CD4-positive, alpha-beta T cell treated with Interleukin-21 for 1 hour (primary cell): ENCODE measurements at places on chromosomes 6 and 20.
A peak's percentile ranks its signal among the peaks of the same experiment; 100 is the strongest.

DNA sequence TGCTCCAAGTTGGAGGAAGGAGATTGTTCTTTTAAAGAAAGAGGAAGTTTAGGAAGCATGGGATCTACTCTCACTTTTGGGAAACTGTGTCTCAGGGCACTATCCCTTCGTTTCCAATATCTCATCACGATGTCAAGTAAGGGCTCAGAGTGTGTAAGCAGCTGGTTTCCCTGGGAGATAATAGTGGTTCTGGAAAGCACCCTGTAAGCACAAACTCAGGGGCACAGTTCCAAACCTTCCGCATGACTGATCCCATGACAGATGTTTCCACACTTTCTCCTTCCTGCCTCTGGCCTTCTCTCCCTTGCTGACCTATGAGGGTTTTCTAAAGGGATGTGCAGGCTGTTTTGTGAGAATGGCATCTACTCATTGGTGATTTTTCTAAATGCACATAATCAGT, 33.9 kb downstream of the ADTRP start:
- no peak for DNase-seq

DNA sequence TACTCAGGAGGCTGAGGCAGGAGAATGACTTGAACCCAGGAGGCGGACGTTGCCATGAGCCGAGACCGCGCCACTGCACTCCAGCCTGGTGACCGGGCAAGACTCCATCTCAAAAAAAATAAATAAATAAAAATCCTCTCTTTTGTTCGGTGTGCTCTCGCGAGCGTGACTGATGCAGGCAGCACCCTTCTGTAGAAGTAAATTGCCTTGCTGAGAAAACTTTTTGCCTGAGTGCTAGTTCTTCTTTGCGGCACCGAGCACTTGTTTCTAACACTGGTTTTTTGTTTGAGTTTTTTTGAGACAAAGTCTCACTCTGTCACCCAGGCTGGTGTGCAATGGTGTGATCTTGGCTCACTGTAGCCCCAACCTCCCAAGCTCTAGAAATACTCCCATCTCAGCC, 30.5 kb downstream of the PLN start:
- no peak for DNase-seq

DNA sequence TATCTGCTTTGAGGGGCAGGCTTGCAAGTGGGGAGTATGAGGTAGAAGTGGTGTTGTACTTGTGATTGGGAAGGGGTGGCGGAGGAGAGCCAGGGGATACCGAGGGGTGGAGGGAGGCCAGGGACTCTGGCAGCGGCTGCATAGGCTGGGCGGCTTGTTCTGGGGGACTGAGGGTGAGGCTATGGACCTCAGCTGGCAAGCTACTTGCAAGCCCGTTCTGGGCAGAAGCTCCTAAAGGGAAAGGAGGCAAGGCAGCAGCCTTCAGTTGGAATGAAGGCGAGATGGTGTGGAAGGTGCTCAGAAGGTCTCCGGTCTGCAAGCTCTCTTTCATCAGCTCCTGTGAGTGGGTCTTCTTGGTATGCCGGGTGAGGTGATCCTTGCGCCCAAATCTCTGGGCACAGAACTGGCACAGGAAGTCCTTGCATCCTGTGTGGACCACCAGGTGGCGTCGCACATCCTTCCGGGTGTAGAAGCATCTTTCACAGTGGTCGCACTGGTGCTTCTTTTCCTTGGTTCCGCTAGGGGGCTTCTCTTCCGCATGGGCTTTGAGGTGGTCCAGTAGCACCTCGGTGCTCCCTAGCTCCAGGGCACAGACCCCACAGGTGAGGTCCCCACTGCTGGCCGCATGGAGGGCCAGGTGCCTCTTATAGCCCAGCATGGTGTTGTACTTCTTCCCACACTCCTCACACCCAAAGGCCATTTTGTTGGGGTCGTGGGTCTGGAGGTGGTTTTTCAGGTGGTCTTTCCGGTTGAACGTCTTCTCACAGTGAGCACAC, 66.0 kb downstream of the PLAGL1 start:
- peak; percentile 50 for DNase-seq

DNA sequence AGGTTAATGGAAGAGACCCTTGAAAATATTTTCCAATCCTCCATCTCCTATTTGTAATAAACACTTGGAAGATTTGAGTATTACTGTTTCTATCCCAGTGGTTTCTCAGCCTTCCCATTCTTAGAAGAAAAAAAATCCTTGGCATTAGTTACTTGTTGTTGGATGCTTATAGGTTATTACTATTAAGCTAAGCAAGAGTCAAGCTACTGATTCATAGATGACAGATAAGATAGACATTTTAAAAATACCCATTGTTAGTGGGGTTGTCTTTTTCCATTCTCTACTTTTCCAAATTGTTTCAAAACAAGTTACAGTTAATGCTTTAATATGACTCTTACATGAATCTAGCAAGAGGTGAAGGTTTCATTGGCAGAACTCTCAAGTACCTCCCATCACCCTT, 158.5 kb downstream of the HIVEP2 start:
- no peak for DNase-seq

- DNase-seq: no peak
Measured at GRCh38 chr6:101118136-101118396, 236.9 kb upstream of the ASCC3 start.

DNA sequence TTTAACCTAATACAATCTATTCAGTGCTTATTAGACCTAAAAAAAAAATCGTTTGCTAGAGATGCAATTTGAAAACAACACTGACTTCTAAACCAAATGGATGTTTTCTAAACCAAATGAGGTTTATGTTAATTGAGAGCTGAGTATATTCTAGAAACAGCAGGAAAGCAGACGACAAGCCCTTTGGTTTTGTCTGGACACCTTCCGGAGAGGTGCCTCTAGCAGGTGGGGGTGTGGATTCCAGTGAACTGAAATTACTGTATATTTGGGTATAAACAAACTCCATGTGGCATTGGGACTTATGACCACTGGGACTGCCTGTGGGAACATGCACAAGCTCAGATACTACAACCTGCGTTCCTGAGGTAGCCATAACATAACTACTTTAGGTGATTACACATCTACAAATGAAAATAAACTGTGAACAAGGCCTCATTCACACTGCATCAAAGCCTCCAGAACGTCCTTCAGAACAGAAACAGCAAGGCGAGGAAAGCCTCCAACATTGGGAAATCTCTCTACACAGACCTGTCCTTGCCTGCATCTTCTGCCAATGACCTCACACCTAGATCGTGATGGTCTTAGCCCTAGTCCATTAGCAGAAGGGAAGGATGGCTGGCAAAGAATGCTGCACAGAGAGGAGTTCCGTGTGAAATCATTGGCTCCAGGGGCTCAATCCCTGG, 206.8 kb upstream of the FOXQ1 start:
- DNase-seq: no peak

DNA sequence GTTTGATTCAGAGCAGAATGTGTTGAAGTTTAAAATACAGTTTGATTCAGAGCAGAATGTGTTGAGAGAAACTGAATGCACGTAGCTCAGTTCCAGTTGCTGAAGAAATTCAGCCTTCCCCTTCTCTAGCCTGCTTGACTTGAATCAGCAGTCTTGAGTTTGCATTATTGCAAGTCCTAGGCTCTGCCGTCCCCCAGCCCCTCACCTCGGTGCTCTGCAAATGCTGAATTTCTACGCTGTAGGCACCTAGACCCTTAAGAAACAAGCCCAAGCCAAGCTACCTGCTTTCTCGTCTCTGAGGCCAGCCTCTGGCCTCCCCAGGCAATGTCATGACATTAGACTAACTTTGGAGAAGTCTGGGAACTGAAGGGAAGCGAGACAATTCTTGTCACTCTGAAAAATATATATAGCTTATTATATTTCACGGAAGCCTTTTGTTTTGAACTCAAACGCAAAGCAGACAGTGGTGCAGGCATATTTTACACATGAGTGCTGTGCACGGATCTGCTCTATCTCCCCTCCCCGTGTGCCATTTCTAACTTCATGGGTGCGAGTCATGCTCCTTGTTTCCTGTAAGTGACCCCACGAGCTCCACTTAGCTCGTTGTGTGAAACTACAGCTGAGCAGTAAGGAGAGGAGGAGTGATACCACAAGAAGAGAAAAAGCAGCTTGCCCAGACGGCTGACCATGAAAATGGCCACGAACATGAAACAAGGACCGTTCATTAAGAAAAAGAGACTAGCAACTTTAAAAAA, 71.4 kb upstream of the DUSP22 start:
- DNase-seq: no peak

GRCh38 chr6:54817236-54817635, 29.3 kb upstream of the FAM83B start:
- DNase-seq: no peak

DNA sequence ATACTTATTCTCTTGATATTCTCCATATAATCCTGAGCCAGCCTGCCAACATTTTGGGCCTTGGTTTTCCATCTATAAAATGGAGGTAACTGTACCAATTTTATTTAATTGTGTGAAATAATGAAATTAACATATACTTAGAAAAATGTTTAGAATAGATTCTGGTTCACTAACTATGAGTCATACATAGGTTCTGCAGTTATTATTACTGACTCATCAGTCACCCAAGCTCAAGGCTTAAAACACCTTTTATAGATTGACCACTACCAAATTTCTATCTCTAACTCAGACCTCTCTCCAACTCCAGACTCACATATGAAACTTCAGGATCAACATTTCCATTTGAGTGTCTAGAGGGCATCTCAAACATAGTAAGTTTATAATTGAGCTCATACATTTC, 1277.2 kb upstream of the GJE1 start:
- DNase-seq: no peak

DNA sequence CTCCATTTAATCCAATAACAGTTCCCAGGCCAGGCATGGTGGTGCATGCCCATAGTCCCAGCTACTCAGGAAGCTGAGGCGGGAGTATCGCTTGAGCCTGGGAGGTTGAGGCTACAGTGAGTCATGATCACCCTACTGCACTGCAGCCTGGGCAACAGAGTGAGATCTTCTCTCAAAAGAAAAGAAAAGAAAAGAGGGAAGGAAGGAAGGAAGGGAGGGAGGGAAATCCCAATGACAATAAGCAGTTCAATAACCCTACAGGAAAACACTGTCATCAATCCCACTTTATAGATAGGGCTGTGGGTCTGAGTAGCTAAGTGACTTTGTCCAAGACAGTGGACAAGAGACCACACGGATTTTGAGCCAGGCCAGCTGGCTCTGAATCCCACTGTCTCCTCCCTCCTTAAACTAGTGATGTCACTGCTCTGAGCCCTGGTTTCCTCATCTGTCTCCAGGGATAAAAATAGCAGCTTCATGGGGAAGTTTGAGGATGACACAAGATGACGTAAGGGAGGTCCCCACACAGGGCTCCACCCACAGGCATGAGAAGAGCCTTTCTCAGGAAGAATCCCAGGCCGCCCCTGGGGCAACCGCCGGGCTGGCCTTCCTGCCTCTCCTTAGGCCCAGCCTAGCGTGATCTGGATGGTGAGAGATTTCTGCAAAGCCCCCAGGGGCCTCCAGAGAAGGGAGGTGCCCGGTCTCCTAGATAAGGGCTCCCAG, 7.2 kb upstream of the TRIB3 start:
- DNase-seq: no peak

DNA sequence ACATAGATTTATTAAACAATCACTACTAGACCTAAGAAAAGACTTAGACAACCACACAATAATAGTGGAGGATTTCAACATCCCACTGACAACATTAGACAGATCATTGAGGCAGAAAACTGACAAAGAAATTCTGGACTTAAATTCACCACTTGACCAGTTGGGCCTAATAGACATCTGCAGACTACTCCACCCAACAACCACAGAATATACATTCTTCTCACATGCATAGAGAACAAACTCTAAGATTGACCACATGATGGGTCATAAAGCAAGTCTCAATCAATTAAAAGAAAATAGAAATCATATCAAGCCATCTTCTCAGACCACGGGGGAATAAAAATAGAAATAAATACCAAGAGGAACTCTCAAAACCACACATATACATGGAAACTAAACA, 136.7 kb upstream of the ARG1 start:
- DNase-seq: no peak

- DNase-seq: no peak
Measured at GRCh38 chr6:3013486-3013885, 13.8 kb downstream of the NQO2 start.
